ENCODE measurements at places on chromosomes 13 and 19.
A peak's percentile ranks its signal among the peaks of the same experiment; 100 is the strongest.

- DNase-seq, result no peak
Observed at GRCh38 chr19:33434886-33435705, 61.6 kb downstream of the CEBPG start.

DNA sequence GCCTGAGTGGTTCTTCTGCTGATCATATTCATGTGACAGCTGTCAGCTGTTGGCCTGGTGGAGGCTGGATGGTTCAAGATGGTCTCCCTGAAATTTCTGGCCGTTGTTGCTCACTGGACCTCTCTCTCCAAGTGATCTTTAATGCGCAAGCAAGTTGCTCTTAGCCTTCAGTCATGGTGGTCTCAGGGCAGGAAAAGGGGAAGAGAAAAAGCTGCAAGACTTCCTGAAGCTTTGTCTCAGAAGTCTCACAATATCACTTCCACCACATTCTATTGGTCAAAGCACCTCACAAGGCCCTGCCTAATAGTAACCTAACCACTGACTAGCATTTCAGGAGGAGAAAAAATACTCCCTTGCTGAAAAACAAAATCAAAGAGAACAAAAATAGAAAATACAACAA lies 1.6 kb upstream of the ZNF567 start:
- no peak for DNase-seq

GRCh38 chr19:8846819-8847218 lies 14.6 kb downstream of the MBD3L1 start:
- no peak for DNase-seq

DNA sequence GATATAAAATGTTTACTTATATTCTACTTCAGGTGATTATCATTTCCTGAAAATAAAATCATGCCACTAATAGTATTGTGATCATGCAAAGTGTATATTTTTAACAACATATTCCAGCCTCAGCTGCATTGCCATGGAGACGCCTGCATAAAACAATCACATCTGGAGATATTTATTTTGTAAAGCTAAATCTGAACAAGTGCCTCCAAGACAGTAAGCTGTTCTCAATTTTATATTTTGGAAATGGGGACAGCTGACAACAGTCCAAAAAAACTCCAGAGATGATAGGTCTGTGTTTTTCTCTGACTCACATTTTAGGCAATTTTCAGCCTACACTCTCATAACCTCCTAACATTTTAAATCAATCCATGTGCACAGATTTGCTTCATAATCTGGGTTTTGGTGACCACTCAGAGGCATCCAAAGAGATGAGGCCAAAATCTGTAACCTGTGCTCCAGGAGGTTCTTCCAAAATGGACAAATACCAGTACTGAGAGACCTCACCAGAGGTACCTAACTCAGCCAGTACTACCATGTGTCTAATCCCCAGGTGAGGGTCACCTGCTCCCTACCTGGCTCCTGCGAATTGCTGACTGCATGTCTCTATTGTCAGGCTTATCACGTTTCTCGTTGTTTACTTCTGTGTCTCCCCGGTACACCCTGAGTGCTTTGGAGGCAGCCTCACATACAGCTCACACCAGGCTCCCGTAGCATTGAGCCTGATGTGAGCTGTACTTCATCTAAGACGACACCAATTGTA lies 62.7 kb downstream of the COL4A1 start:
- DNase-seq, result no peak

DNA sequence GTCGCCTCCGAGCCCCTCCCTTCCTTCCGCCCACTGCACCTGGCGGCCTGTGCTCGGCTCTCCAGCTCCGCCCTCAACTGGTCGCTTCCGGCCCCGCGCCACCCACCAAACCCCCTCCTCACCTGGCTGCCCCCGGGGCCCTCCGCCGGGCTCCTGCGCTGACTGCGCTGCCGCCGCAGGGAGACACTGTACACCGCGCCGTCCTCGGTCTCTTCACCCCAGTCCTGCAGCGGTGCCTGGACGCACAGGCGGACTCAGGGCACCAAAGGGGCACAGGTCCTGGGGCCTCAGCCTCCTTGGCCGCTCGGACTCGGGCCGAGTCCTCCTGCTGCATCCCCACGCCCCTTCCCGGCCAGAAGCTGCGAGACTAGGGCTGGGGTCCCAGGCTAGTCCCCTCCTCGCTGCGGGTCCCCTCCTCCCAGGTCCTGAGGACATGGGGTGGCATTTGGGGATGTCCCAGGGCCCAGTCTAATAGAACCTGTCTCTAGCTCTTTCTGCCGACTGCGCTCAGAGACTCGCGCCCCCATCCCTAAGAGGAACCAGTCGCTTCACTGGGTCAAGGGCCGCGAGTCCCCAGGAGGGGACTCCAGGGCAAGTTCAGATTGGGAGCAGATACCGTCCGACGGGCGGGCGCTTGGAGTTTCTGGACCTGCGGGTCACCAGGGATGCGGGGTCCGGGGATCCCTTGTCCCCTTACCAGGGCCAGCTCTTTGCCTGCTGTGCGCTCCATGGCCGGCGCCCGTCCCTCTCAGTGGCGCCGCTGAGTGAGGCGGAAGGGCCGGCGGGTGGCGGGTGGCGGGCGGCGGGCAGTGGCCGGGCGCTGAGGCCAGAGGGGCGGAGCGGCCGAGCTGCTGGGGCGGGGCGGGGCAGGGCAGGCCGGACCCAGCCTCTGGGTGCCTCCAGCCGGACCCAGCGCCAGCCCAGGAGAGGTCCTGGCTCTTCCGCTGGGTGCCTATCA lies at the start of gene RGL3:
TSS of gene RGL3 (minus strand) at position 766 of the 958 bp plus-strand sequence. CDS start at position 730, 36 bp downstream.
- no peak for DNase-seq

DNA sequence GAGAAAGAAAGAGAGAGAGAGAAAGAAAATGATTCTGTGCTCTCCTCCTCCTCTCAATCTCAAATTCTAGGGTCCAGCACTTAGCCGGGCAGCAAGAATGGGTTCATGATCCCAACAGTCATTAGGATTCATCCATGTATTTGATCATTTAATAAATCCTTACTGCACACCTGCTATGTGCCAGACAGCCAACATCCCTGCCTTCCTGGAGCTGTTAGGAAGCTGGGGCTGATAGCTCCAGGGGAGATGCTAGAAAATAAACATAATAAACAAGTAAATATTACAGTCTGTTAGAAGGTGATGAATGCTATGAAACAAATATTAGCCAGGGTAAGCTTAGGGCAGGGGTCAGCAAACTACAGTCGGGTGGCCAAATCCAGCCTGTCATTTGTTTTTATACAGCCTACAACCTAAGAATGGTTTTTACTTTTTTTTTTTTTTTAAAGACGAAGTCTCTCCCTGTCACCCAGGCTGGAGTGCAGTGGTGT lies 9.9 kb upstream of the ACP7 start:
- no peak for DNase-seq

GRCh38 chr13:41960211-41960636 lies 685 bp downstream of the VWA8 start:
- DNase-seq, result no peak

DNA sequence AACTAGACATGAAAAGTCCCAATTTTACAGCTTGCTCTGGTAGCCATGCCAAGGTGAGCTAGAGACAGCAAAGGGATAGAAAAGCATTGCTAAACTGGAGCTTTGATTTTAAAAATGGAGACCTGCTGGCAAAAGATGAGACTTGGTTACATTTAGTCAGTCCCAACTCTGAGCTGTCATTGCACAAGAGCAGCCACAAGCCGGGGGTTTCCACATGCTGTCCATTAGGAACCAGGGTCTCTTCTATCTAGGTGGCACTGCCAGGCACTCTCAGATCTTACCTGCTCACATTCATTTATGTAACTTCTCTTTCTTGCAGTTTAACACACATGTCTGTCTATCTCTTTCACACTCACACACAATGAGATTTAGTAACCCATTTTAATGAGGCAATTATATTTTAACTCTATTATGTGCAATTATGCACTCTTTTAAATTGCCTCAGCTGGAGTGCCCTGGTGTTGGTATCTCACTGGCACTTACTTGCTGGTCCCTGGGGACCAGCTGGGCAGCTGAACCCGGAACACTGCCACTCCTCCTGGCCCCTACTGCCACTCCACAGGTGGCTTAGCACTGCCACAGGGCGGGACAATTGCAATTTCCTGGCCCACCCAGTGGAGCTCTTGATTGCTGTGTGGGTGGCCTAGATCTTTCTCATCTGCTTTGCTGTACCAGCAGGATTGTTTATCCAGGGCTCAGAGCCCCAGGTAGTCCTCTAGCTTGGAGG lies 112.5 kb downstream of the COG6 start:
- DNase-seq, result no peak

GRCh38 chr13:102913914-102914313 lies 68.1 kb downstream of the ERCC5 start:
- DNase-seq, result no peak

DNA sequence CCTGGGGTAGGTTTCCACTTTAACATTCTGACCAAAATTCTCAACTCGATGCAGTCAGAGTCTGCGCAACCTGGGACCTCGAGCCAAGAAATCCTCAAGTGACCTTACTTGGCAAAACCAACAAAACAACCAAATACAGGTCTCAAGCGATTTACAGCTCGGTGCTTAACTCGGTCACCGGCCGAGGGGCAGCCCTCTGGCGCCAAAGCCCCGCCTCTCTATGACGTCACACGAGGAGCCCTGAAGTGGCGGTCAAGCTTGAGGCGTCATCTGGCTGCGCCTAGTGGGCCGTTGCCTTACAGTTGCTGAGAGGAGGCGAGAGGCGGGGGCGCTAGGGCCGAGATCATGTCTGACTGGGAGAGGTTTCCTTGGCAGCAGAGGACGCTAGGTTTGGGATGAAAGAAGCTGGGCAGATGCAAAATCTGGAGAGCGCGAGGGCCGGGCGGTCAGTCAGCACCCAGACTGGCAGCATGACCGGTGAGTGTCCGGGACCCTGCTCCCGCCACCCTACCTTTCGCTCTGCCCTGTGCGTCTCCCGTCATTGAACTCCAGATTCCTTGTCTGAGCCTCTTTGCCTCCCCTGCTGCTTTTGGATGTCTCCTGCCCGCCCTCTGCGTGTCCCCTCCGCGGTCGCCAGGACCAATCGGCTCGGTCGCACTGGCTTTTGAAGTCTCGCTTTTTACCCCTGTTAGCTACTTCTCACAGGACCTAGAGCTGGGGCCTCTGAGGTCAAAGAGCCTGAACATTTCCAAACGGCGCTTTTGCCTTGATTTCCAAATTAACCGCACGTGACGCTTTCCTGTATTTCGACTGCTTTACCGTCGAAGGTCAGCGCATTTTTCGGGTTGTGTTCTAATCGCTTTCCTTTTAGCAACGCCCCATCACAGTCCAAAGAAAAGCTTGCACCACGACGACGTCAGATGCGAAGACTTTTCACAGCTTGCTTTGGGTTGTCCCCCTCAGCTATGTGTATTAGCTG lies at the start of gene CDADC1:
TSS of gene CDADC1 (plus strand) at position 283 of the 979 bp plus-strand sequence. CDS start at position 396, 113 bp downstream.
- DNase-seq, result peak; percentile 99

DNA sequence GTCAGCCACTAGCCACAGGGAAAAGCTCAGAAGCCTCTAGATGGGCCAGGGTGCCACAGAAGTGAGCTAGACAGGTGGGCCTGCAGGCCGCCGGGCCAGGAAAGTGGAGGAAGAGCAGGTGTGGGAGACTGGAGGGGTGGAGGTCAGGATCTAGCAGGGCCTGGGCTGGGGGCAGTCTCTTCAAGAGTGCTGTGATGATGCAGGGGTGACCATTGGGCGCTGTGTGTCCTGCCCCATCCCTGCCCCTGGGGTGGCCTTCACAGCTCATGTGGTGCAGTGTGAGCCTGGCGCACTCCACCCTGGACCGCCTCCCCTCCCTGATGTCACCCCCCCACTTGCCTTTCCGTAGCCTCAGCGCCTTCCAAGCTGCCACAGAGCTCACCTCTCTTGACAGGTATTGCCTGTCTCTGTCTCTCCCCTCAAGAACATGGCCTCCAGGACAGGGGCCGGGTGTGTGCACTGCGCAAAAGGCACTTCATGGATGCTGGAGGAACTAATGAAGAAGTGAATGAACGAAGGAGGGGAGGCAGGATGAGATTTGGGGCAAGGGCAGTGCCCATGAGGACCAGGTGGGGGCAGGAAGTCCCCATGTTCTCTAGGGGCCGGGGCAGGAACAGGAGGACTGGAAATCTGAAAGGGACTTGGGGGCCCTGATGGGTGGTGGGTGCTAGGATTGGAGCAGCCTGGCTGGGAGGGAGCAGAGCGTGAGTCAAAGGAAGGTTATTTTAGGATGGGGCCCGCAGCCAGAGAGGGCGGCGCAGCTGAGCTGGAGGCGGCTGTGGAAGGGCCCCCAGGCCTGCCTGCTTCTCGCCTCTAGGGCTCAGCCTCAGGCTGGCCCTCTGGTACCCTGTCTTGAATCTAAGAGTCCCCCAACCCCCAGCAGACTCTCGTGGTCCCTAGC lies 6.6 kb downstream of the SSBP4 start:
- DNase-seq, result peak; percentile 90

GRCh38 chr19:35061583-35062373 lies 20.3 kb downstream of the HPN start:
- DNase-seq, result no peak

DNA sequence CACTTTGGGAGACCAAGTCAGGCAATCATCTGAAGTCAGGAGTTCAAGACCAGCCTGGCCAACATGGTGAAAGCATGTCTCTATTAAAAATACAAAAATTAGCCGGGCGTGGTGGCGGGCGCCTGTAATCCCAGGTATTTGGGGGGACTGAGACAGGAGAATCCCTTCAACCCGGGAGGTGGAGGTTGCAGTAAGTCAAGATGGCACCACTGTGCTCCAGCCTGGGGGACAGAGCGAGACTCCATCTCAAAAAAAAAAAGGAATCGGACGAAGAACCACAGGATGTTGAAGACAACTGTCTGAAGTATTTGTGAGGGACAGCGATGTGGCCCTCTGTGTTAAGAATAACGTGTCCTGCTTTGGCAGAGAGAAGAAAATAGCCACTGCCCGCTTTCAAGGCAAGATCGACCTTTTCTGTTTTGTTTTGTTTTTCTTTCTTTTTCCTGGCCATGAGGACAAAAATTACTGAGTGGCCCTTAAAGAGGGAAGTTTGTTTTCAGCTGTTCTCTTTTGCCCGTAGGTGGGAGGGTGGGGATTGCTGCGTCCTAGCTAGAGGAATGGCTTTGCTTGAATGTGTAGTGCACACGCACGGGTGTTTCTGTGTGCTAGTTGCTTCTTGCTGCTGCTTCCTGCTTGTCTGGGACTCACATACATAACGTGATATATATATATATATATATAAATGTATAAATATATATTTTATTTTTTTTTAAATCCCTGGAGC lies 6.2 kb upstream of the PRKCG start:
- DNase-seq, result no peak

- no peak for DNase-seq
Observed at GRCh38 chr19:35545855-35546381, 492 bp downstream of the TMEM147 start.

DNA sequence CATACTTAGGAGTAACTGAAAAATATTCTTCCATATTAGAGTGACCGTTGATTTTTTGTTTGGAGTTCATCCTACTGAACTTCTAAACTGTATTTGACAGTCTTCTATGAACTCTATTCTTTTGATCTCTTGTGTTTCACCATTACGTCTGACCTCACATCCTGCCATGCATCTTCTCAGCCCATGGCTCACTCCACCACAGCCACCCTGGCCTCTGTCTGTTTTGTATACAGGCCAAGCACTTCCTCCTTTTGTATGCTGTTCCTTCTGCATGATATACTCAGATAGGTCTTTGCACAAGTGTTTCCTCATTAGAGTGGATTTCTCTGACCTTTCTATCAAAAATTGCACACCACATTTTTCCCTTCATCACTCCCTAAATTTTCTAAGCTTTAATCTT lies 119.9 kb downstream of the MAB21L1 start:
- no peak for DNase-seq

- peak; percentile 22 for DNase-seq
Observed at GRCh38 chr19:29074579-29074978, 138.4 kb downstream of the UQCRFS1 start.

All from ascending aorta (tissue), 2 donors.